Stimulated activated CD4-positive, alpha-beta T cell treated with anti-CD3 and anti-CD28 coated beads, Interleukin-4, amount 100 ng/mL, for 24 hours (primary cell): ENCODE measurements at places on chromosomes 3 and 15.

DNA sequence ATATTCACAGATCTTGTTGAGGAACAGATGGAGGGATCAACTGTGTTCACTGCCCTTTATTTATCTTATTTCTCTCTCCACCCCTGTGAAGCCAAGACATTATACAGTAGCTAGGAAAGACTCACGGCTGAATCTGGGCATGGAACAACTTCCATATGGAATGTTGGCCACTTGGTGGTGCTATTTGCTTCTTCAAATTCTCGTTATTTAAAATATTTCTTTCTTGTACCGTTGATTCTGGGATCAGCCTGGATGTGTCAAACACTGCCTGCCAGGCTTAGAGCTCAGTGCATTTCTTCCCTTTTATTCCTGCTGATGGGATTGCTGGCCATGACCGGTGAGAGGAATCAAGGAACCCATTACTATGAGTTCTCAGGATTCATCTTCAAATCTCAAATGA lies 17.5 kb upstream of the GASK1A start:
- peak; percentile 33 for DNase-seq

GRCh38 chr3:149585401-149585726 lies 72.5 kb downstream of the WWTR1 start:
- DNase-seq: no peak

- DNase-seq: no peak
Observed at GRCh38 chr15:78213425-78213750, 21.0 kb downstream of the ACSBG1 start.

GRCh38 chr15:77819851-77820728 lies 187.4 kb upstream of the LINGO1 start:
- DNase-seq: no peak

- DNase-seq: no peak
Observed at GRCh38 chr15:96515371-96515770, 184.9 kb downstream of the NR2F2 start.

DNA sequence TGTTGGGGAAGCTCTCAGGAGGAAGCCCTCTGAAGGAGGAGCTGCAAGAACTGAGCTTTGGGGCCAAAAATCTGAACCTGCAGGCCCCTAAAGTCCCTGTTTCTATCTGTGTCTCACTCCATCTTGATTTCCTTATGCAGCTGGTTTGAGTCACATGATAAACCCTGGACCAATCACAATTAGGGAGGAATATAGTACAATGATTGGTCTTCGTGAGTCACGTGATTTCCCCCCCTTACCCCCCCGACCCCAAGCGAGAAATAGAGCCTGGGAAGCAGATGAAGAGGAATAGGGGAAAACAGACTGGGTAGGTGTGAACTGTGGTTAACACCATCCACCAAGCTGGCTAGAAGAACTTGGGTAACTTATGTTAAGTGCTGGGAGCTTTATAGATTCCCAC lies 12.9 kb downstream of the CRABP1 start:
- no peak for DNase-seq

DNA sequence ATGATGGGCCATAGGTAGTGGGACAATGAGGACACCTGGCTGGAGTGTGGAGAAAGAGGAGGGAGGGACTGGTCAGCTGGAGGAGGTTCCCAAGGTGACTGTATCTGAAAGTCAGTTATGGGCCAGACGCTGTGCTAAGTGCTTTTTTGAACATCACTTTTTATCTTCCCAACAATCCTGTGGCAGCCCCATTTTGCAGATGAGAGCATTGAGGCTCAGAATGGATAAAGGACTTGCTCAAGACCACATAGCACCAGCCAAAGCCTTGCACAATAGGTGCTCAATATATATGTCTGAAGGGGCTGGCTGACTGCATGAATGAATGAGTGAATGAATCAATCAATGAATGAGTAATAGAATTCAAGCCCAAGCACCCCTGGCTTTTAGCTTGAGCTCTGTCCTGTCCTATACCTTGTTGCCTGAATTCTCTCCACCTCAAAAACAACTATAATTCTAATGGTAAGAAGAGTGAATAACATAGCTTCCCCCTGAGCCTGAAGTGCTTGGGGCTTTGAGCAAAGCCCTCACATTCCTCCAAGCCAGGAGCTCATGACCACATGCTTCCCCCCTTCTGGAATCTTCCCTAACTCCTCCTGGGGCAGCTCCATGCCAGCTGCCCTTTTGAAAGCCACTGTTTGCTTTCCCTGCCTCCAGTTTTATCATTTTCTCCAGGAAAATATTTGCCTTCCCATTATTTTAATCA lies 150.9 kb downstream of the RPLP1 start:
- no peak for DNase-seq

DNA sequence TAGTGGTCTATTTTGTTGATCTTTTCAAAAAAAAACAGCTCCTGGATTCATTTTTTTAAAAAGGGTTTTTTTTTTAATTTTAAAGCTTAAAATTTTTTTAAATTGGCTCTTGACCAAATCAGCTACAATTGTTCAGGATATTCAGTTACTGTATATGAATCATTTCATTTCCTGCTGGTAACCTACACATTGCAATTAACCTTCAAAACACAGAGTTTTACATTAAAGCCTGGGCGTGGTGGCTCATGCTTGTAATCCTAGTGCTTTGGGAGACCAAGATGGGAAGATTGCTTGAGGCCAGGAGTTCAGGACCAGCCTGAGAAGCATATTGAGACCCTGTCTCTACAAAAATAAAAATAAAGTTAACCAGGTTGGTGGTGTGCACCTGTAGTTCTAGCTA lies 163.4 kb downstream of the ALDH1A2 start:
- no peak for DNase-seq

- no peak for DNase-seq
Observed at GRCh38 chr3:49799761-49800160, at the start of gene CDHR4. Gene CDHR4, minus strand, starts transcription at chr3:49799873. Its CDS starts 61 bp downstream, at chr3:49799812.

- no peak for DNase-seq
Observed at GRCh38 chr3:111244760-111245159, 173.1 kb downstream of the NECTIN3 start.

GRCh38 chr3:183493296-183494045 lies 62.0 kb downstream of the KLHL6 start:
- DNase-seq: no peak

DNA sequence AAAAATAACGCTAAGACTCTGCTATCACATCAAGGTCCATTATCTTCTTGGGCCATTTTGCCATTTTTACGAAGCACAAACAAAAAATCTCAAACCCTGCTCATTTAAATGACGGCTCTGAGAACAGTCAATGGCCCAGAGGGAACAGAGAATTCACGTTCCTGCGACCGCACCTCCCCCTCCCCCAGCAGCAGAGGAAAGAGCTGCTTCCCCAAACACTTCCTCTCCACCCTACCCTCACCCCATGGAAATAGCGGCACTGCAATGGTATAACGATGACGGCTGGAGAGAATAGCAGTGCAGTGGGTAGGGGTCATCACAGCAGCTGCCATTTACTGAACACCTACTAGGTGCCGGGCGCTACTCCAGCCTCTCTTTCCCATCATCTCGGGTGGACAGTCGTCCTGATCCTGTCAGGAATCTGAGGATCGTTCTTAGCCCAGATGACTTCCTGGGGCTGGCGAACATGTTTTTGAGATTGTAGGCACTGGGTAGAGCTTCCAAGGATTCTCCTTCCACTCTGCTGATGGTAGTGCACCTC lies 113.3 kb downstream of the IQSEC1 start:
- no peak for DNase-seq

DNA sequence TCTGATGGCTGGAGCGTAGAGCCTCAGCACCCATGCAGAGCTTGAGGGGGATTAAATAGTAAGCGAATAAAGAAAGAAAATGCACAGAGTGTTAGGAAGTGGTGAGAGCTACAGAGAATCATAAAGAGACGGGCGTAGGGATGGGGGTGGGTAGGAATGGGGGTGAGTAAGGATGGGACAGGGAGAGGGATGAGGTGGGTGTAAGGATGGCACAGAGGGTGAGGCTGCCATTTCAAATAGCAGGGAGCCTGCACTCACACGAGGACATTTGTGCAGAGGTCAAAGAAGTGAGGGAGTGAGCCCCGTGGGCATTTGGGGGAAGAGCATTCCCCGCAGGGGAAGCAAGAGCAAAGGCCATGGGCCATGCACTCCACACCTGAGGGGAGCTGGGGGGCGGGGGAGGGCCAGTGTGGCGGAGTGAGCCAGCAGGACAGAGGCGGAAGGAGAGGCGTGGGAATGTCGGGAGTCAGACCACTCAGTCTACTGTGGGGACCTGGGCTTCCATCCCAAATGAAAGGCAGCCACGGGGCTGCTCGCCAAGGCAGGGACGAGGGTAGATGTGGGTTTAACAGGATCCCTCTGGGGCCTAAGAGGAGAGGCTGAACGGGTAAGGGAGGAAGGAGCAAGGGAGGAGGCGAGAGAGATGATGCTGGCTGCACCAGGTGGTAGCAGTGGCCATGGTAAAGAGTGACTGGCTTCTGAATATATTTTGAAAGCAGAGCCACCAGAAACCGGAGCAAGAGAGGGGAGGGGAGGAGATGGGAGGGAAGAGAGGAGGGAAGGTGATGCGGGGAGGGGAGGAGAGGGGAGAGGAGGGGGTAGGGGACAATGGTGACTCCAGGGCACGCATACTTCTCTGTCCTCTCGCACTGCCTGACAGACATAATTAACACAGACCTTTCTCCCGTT lies 35.2 kb upstream of the SLC6A6 start:
- no peak for DNase-seq

- no peak for DNase-seq
Observed at GRCh38 chr15:60323322-60323721, 74.5 kb downstream of the ANXA2 start.

GRCh38 chr3:117556646-117557407 lies 847.2 kb downstream of the TUSC7 start:
- DNase-seq: no peak

GRCh38 chr3:107654218-107654617 lies 131.5 kb downstream of the BBX start:
- DNase-seq: no peak

DNA sequence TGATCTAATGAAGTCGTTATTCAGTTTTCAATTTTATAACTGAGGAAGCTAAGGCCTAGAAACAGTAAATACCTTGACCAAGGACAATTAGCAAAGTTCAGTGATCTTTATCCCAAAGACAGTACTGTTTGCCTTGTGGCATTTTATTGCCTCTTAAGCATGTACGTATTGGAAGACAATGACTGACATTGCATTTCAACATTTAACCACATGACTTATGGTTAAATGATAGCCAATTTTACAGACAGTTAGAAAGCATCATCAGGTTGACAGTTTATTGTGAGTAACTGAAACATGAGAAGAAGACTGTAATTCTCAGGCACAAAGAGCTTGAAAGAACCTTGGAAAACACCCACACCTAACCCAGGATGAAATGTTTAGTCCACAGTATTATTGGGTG lies 390.8 kb upstream of the ZNF385D start:
- DNase-seq: no peak

DNA sequence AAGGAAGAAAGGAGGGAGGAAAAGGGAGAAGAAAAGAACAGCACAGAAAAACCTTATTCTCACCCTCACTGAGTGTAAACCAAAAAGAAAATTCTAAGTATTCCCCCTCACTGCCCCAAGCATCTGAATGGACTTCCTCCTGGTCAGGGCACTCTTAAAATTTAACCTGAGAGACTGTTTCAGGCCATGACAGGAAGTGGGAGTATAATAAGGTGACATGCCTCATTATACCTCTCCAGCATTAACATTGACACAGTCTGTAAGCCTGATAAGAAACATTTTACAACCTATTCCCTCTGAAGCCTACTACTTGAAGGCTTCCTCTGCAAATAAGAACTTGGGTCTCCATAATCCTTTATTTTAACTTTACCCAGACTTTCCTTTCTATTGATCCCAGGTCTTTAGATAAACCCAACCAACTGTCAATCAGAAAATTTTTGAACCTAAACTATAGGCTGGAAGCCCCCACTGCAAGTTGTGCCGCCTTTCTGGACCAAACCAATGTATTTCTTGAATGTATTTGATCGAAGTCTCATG lies 41.7 kb downstream of the SLCO2A1 start:
- DNase-seq: no peak

GRCh38 chr3:189301479-189301878 lies 129.7 kb downstream of the TPRG1 start:
- DNase-seq: no peak

- no peak for DNase-seq
Observed at GRCh38 chr3:41138146-41138545, 61.2 kb upstream of the CTNNB1 start.

GRCh38 chr3:55245351-55245750 lies 241.8 kb downstream of the WNT5A start:
- no peak for DNase-seq

- peak; percentile 38 for DNase-seq
Observed at GRCh38 chr3:170414202-170414663, 4.4 kb upstream of the CLDN11 start.

DNA sequence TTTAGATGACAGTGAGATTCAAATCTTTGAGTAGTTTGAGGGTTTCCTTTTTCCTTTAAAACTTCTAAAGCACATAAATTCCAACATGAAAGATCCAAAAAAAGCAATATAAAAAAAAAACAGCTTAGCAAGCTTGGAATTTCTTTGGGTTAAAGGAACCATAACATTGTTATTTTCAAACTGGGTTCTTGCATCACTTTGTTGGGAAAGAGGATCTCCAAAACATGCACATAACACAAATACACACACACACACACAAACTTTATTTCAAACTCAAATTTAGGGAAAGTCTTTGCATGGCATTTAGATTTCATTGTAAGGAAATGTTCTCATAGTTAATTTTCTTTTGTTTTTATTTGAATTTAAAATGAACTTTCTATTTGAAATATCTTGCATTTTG lies 79.2 kb upstream of the COL8A1 start:
- DNase-seq: no peak

DNA sequence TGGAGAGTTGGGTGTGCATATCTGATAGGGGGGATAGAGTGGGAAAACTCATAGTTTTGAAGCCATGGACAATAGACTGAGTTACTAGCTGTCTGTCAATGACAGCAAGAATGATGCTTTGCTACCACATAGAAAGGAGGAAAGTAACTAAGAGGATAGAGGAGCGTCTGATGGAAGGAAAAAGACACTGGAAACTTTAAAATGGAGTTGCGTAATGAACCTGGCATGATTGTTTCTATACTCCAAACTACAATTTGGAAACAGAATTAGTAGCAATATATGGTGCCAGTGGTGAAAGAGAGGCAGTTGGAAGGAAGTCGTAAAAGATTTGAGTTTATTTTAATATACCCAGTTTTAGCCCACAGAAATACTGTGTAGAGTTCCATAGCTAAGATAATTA lies 163.6 kb downstream of the TUSC7 start:
- no peak for DNase-seq

GRCh38 chr15:51842852-51843737 lies 13.6 kb downstream of the TMOD3 start:
- peak; percentile 12 for DNase-seq

GRCh38 chr3:53803124-53803815 lies 42.9 kb downstream of the CHDH start:
- DNase-seq: no peak

- no peak for DNase-seq
Observed at GRCh38 chr15:84649706-84650105, 4.4 kb downstream of the WDR73 start.
